Naive B cell (primary cell): ENCODE measurements at places on chromosomes 12 and 14. TPM values are rescaled to one million over a fixed set of nuclear protein-coding genes. Genes with fewer than 3 reads are reported as not detected.

GRCh38 chr14:88289234-88289633 lies 33.8 kb downstream of the KCNK10 start:
- H3K27me3 ChIP-seq, result peaks cover 26% of the 10 kb centered on the region
- no peak overlapping the region for H3K4me3 ChIP-seq

DNA sequence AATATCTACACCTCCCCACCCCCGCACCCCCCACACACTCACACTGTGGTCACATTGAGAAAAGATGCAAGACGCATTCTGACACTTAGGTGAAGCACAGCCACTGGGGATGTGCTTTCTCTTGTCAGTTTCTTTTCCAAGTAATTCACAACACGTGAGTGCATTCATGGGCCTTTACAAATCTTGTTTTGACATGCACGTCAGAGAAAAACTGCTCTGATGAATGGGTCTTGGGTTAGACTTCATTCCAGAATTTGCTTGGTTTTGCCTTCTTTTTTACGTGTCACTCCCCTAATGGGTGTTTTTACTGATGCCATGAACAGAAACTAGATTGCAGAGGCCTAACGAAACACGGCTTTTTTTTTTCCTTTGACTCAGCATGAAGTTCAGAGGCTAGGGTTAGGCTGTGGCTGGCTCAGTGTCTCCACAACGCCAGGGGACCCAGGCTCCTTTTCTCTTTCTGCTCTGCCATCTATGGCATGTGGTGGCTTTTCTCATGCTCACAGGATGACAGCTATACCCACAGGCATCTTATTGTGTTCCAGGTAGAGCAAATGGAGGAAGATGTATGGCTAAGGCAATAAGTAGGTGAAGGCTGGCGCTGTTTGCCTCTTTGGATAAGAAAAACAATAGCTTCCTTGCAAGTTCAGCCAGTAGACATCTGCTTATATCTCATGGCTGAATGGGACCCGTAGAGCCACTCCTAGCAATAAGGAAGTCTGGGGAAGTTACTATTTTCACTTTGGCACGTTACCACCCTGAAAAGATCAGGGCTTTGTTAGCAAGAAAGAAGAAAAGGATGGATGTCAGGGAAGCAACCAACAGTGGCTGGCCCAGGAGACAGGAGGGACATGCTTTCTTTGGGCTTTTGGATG lies 253.3 kb downstream of the SLC15A4 start:
- H3K27me3 ChIP-seq, result no peaks in the 10 kb centered on the region
- H3K4me1 ChIP-seq, result no peaks in the 10 kb centered on the region
- H3K4me3 ChIP-seq, result no peak overlapping the region
- H3K36me3 ChIP-seq, result no peaks in the 10 kb centered on the region
- no peak overlapping the region for H3K27ac ChIP-seq

- no peaks in the 10 kb centered on the region for H3K27me3 ChIP-seq
- H3K4me3 ChIP-seq, result no peak overlapping the region
- H3K36me3 ChIP-seq, result no peaks in the 10 kb centered on the region
- no peaks in the 10 kb centered on the region for H3K4me1 ChIP-seq
- no peak overlapping the region for H3K27ac ChIP-seq
Observed at GRCh38 chr14:83566567-83566966, 1963.4 kb upstream of the FLRT2 start.

DNA sequence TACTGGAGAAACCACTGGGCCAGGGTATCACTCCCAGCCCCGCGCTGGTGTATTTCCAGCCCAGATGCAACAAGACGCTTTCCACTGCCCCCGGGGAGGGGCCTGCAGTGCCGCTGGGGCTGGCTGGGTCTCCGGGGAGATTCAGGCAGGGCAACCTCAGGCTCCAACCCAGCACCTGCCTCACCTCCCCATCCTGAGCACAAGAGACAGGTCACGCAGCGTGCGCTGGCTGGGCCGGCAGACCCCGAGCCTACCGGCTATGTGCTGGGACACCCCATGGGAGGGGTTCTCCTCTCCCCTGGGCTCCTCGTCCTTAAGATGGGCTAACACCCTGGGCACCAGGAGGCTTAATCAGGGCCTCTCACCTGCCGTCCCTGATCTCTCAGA lies 80.9 kb downstream of the RFLNA start:
- H3K4me1 ChIP-seq, result peaks cover 19% of the 10 kb centered on the region
- no peak overlapping the region for H3K27ac ChIP-seq
- no peaks in the 10 kb centered on the region for H3K36me3 ChIP-seq
- no peak for DNase-seq

DNA sequence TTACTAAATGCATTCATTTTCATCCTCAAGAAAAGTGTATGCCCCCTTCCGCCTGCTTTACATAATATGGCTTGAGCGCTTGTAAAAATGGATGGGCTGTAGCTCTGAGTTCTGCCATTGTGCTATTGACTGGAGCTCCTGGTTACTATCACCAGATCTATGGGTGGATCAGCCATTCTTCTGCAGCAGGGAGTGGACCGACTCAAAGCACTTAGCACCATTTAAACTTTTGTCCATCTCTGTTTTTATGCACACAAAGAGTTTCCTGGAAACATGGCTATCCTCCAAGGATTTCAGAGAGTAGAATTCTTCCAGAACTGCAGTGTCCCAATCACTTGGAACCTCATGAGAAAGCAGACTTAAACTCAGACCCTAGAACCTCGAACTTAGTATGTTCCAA lies 4.5 kb upstream of the NUMB start:
- H3K27ac ChIP-seq, result no peak overlapping the region
- H3K27me3 ChIP-seq, result no peaks in the 10 kb centered on the region
- no peak overlapping the region for H3K4me3 ChIP-seq

GRCh38 chr14:103514596-103515421 lies 7.8 kb downstream of the CKB start:
- DNase-seq, result no peak
- H3K4me3 ChIP-seq, result no peak overlapping the region
- H3K4me1 ChIP-seq, result peaks cover 7% of the 10 kb centered on the region
- H3K27ac ChIP-seq, result peak overlapping the region; percentile 40
- no peaks in the 10 kb centered on the region for H3K36me3 ChIP-seq

- no peaks in the 10 kb centered on the region for H3K4me1 ChIP-seq
- H3K27ac ChIP-seq, result no peak overlapping the region
- H3K36me3 ChIP-seq, result no peaks in the 10 kb centered on the region
- no peak overlapping the region for H3K4me3 ChIP-seq
Observed at GRCh38 chr14:62158779-62159178, 396.6 kb downstream of the SNAPC1 start.

DNA sequence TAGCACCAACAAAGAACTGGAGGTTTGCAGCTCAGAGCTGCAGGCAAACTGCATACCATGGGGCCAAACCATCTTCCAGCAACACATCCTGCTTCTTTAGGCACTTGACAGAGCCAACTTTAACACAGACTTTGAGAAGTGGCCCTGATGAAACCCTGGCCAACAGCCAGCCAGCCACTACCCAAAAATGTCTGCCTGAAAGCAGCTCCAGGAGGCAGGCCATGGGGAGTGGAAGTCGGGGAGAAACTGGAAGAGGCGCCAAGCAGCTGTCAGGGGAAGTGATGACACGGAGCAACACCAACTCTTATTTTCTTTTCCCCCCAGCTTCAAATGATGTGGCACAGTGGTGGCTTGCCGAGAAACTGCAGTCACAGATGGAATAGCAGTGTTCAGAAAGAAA lies 110.9 kb upstream of the PLXNC1 start:
- peaks cover 7% of the 10 kb centered on the region for H3K4me1 ChIP-seq
- DNase-seq, result no peak
- H3K36me3 ChIP-seq, result no peaks in the 10 kb centered on the region
- peaks cover 4% of the 10 kb centered on the region for H3K27me3 ChIP-seq
- no peak overlapping the region for H3K27ac ChIP-seq
- no peak overlapping the region for H3K4me3 ChIP-seq

DNA sequence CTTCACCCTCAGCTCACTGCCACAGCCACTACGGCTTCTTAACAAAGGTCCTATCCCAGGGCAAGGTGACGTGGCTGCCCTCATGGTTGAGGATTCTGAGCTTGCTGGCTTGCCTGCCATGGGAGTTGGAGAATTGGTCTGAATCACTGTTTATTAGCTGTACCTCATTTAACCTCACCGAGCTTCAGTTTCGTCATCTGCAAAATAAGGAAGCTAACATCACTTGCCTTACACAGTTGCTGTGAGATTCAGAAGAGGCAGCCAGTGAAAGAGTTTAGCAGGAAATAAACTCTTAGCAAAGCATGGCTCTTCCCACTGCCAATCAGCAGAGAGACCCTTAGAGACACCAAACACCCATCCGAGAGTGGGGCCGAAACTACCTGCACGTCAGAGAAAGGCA lies 90.1 kb upstream of the KCNA1 start:
- H3K4me3 ChIP-seq, result peak overlapping the region; percentile 70
- peak overlapping the region; percentile 95 for H3K27ac ChIP-seq
- peaks cover 5% of the 10 kb centered on the region for H3K27me3 ChIP-seq
- peak; percentile 52 for DNase-seq
- H3K4me1 ChIP-seq, result peaks cover 78% of the 10 kb centered on the region

DNA sequence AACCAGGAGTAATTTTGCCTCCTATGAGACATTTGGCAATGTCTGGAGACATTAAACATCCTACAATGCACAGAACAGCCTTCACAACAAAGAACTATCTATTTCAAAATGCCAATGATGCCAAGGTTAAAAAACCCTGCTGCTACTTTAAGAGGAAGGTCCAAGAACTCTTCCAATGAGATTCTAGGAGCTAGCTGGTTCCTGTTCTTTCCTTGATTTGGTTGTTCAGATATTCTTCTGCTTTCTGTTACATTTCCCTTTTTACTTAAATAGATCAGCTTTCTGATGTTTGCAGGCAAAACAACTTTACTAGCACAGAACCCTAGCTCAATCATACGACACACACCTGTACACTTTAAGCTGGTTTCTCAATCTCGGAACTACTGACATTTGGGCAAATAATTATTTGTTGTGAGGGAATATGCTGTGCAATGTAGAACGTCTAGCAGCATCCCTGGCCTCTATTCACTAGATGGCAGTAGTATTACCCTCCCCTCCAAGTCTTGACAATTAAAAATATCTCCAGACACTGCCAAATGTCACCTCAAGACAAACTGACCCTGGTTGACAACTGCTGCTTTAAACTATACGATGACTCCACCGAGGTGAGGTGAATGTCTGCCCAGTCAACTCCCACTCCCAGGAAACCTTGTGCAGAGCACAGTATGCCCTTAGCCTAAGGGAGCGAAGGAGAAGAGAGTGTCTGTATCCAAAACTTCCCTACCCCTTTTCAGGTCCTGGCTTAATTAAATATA lies 4.4 kb downstream of the BLTP3B start:
- H3K27me3 ChIP-seq, result no peaks in the 10 kb centered on the region
- H3K36me3 ChIP-seq, result no peaks in the 10 kb centered on the region
- H3K4me3 ChIP-seq, result peak overlapping the region; percentile 72
- peak overlapping the region; percentile 83 for H3K27ac ChIP-seq
- H3K4me1 ChIP-seq, result peaks cover 54% of the 10 kb centered on the region
- DNase-seq, result peak; percentile 18

DNA sequence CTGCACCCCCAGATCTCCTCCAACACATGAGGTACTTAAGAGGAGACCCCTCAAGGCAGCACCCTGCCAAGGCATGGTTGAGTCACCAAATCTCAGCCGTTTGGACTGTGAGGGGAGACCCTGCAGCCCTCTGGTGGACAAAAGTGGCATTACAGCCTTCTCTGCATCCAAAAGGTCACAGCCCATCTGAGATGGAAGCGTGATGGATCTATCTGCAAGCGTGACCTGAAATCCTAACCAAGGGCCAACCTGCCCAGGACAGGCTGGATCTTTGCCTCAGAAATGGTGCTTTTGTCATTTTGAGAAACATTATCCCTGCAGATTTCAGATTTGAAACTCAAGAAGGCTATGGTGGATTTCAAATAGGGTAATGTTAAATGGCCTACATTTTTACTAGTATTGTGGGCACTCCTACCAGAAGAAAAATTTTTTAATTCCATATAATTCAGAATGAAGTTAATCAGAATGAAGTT lies 23.7 kb upstream of the DHRS4 start:
- no peaks in the 10 kb centered on the region for H3K4me1 ChIP-seq
- H3K27me3 ChIP-seq, result peaks cover 9% of the 10 kb centered on the region
- H3K27ac ChIP-seq, result no peak overlapping the region
- DNase-seq, result peak; percentile 60
- no peak overlapping the region for H3K4me3 ChIP-seq
- H3K36me3 ChIP-seq, result no peaks in the 10 kb centered on the region

GRCh38 chr14:23352506-23353432 lies at the start of gene SLC22A17:
SLC22A17 (minus strand) TSS chr14:23352887.
- H3K4me3 ChIP-seq, result peak within 1 kb of the TSS; percentile 88
- H3K4me1 ChIP-seq, result peaks cover 11% of the 10 kb centered on the region
- DNase-seq, result peak; percentile 36
- no peaks in the 10 kb centered on the region for H3K36me3 ChIP-seq
- peaks cover 57% of the 10 kb centered on the region for H3K27me3 ChIP-seq

GRCh38 chr14:96538990-96539317 lies 36.8 kb downstream of the PAPOLA start:
- no peaks in the 10 kb centered on the region for H3K27me3 ChIP-seq
- H3K36me3 ChIP-seq, result no peaks in the 10 kb centered on the region
- no peak overlapping the region for H3K4me3 ChIP-seq

DNA sequence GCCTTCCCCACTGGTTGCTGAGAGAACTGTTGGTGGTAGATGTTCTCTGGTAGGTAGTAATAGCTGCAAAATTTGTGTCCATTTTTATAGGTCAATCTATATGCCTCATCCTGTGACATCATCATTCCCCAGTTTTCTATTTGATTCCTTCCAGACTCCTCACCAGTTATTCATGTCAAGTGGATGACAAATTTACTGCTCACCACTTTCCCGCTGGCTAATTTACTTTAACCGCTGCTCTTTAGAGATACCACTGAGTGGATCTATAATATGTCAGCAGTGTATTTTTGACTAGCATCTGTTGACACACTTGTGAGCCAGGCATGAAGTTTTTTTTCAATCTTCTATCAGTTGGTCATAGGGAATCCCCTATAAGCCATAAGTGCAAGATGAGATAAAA lies 24.6 kb downstream of the GPR65 start:
- DNase-seq, result no peak
- H3K27ac ChIP-seq, result no peak overlapping the region
- no peak overlapping the region for H3K4me3 ChIP-seq
- peaks cover 5% of the 10 kb centered on the region for H3K27me3 ChIP-seq

- no peak overlapping the region for H3K27ac ChIP-seq
- no peak overlapping the region for H3K4me3 ChIP-seq
- DNase-seq, result no peak
- H3K4me1 ChIP-seq, result no peaks in the 10 kb centered on the region
Observed at GRCh38 chr14:61296719-61297502, 15.8 kb upstream of the TMEM30B start.

GRCh38 chr14:51566831-51567582 lies 84.7 kb upstream of the FRMD6 start:
- no peaks in the 10 kb centered on the region for H3K4me1 ChIP-seq
- no peak overlapping the region for H3K27ac ChIP-seq
- H3K36me3 ChIP-seq, result no peaks in the 10 kb centered on the region
- H3K4me3 ChIP-seq, result no peak overlapping the region

The TAS2R9 gene
- polyA plus RNA-seq, result not detected

The IFI27 gene
- not detected for polyA plus RNA-seq

The APOF gene
- not detected for polyA plus RNA-seq

The CD69 gene
- polyA plus RNA-seq, result 1,329 TPM

The SLCO1A2 gene
- polyA plus RNA-seq, result not detected

The SLC22A17 gene
- not detected for polyA plus RNA-seq

The FAM90A1 gene
- not detected for polyA plus RNA-seq

The SSPN gene
- 5.2 TPM for polyA plus RNA-seq
